T-cell (primary cell): ENCODE measurements at places on chromosomes 6 and 20.
A peak's percentile ranks its signal among the peaks of the same experiment; 100 is the strongest.

- no peak for DNase-seq
These were observed 12.9 kb upstream of the NQO2 start for GRCh38 chr6:2986722-2987221.

DNA sequence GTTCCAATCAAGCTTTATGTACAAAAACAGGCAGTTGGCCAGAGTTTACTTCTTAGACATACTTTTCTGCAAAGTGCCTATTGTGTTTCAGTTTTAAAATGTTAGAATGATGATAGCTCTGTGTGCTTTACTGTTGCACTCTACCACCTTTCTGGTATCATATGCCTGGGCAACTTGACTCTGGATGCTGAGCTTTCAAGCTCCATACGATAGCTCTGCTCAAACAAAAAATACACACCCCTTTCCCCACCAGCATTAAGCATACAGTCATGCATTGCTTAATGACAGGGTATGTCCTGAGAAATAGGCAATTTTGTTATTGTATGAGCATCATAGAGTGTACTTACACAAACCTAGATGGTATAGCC lies 123.1 kb downstream of the RCAN2 start:
- DNase-seq: no peak

GRCh38 chr20:62815066-62815991 lies 1.5 kb upstream of the COL9A3 start:
- DNase-seq: no peak

DNA sequence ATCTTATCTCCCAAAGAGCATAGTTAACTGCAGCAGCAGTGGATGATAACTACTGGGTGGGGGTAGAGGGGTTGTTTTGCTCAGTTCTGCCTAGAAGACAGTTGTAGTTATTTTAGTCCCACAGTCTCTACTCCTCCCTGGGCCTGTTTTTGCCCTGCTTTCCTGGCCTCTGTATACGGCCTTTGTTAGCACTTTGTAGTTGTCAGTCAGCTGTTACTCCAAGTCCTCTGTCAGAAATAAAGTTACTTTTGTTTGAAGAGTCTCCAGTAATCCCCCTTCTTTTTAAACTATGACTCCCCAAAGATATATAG lies 113.9 kb downstream of the SLC16A10 start:
- DNase-seq: no peak

DNA sequence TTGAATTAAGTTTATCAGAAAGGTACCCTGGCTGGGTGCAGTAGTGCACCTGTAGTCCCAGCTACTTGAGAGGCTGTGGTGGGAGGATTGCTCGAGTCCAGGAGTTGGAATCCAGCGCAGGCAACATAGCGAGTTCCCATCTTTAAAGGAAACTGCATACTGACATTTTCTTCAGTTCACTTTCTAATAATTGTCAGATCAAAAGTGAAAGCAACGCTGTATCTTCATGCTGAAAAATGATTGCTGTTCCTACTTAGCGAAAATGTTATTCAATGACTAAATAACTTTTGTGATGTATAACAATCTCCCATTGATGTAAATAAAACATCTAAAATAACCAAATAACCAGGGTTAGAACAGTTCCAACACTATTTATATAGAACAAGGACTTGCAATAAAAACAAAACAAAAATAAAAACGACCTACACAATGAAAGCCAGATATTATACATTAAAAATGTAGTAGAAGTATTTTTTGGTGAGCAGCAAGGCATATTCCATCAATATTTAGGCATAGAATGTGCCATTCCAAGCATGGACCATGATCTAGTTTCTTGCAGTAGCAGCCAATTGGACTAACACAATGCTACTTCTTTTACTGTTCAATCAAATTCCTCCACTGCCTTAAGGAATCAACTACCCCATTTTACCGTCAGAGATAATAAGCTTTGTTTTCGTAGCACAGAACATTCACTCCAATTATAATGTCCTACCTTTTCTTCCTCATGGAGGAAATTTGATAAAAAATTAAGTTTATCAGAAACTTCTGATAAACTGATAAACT lies 1.5 kb downstream of the LATS1 start:
- no peak for DNase-seq

GRCh38 chr6:84442208-84442607 lies 214.8 kb upstream of the CEP162 start:
- no peak for DNase-seq

- no peak for DNase-seq
These were observed 136.4 kb downstream of the TBXT start for GRCh38 chr6:166031275-166031674.

DNA sequence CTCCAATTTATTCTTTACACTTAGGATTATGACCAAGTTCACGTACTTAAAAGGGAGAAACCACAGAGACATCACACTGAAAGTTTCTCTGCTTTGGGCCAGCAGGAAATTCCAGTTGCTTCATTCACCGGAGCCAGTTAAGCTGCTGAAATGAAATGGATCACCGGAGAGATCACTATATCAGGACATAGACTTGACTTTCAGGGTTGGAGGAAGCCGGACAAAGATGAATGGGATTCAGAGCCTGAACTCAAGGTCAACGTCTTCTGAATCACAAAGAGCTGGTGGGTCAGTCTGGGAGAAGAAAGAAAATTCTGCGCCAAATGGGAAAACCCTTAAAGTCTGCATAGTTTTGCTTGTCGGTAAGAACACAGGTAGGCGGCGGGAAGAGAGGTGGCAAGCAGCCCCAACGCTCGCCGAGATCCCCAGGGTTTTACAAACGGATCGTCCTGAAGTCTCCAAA lies 81.9 kb upstream of the CCDC28A start:
- no peak for DNase-seq

GRCh38 chr6:25536781-25537180 lies 115.2 kb upstream of the SCGN start:
- no peak for DNase-seq

DNA sequence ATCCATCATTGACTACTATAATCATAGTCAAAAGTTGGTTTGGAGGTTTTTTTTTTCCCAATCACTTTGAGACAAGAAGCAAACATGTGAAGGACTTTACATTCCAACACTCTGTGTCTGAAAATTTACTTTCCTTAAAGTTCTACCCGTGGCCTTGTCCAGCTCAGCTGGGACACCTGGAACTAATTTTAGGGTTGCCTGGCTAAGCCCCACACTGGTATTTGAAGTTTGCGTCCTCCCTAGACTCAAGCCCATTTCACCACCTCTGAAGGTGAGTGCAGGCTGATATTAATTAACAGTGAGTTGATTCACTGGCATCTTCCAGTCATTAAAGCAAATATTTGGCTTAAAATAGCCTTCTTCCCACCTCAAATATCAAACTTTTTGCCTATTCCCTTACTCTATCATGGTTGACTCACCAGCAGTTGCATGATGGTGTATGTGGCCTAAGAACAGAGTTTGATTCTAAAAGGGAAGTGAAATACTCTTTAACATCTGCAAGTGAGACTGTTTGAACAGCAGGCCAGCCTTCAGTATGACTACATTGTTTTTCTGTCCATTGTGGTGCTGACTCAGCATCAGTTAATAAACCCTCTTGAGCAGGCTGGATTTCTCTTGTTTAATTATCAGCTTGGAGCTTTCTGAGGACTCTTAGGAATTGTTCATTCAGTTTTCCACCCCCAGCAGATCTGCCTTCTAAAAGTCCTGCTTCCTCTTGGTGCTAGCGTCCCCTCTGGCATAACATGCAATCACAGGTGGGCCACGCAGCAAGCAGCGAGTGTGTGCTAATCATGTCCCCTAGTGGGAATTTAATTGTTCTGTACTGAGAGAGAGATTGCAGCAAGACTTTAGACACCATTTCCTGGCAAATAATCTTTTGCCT lies 1.8 kb upstream of the PRDM1 start:
- no peak for DNase-seq

DNA sequence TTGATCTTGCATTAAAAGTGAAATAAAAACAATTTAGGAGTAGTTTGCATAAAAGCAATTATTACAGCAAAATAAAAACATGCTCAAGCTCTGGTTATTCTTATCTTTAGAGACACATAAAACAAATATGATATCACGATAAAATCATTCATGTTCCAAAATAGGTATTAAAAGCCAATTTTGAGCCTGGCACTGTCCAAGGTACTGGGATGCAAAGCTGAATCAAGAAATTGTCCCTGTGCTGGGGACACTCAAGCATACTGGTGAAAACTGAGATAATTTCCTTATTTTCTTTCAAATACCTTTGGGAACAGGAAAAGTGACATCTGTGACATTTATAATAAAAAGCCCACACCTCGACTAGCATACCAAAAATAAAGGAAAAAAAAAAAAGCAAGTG lies 931 bp upstream of the MTCL3 start:
- no peak for DNase-seq

GRCh38 chr6:79949233-79949632 lies 1.9 kb upstream of the ELOVL4 start:
- peak; percentile 31 for DNase-seq

GRCh38 chr6:111559188-111560097 lies 46.2 kb downstream of the TRAF3IP2 start:
- DNase-seq: no peak

GRCh38 chr6:6826095-6826901 lies 237.8 kb downstream of the LY86 start:
- DNase-seq: no peak
